PC-3 (cell line): ENCODE measurements at places on chromosomes 12 and 14. TPM values are rescaled to one million over a fixed set of nuclear protein-coding genes. Genes with fewer than 3 reads are reported as not detected.

The PRH1 gene
- 5.7 and 9.5 TPM in 2 replicates for total RNA-seq

- no peak for DNase-seq
Measured at GRCh38 chr12:50635364-50635763, 128.5 kb upstream of the ATF1 start.

- DNase-seq, result no peak
Measured at GRCh38 chr12:97024393-97024792, 117.3 kb downstream of the NEDD1 start.

GRCh38 chr14:72270749-72271148 is 338.5 kb downstream of the RGS6 start:
- no peak for DNase-seq

GRCh38 chr12:103887738-103888137 is 42.5 kb upstream of the HSP90B1 start:
- no peak for DNase-seq

The CLEC9A gene
- total RNA-seq, result not detected in 2 replicates

The IL22 gene
- not detected in 2 replicates for total RNA-seq

GRCh38 chr14:30194741-30195148 is 267.1 kb upstream of the PRKD1 start:
- peak; percentile 7 for DNase-seq

The GLIPR1L1 gene
- total RNA-seq, result not detected in 2 replicates

The IFI27L1 gene
- 7.8 and 16.9 TPM in 2 replicates for total RNA-seq

- DNase-seq, result no peak
Measured at GRCh38 chr12:93954166-93955112, 193.9 kb upstream of the PLXNC1 start.

The APPL2 gene
- 36.2 and 42.2 TPM in 2 replicates for total RNA-seq

The LYZ gene
- not detected in 2 replicates for total RNA-seq

GRCh38 chr14:49992901-49993339 is 100.0 kb downstream of the ARF6 start:
- DNase-seq, result peak; percentile 57

The FANCM gene
- total RNA-seq, result 11.7 and 15.6 TPM in 2 replicates

The SMCO2 gene
- 0.69 and 1.7 TPM in 2 replicates for total RNA-seq

DNA sequence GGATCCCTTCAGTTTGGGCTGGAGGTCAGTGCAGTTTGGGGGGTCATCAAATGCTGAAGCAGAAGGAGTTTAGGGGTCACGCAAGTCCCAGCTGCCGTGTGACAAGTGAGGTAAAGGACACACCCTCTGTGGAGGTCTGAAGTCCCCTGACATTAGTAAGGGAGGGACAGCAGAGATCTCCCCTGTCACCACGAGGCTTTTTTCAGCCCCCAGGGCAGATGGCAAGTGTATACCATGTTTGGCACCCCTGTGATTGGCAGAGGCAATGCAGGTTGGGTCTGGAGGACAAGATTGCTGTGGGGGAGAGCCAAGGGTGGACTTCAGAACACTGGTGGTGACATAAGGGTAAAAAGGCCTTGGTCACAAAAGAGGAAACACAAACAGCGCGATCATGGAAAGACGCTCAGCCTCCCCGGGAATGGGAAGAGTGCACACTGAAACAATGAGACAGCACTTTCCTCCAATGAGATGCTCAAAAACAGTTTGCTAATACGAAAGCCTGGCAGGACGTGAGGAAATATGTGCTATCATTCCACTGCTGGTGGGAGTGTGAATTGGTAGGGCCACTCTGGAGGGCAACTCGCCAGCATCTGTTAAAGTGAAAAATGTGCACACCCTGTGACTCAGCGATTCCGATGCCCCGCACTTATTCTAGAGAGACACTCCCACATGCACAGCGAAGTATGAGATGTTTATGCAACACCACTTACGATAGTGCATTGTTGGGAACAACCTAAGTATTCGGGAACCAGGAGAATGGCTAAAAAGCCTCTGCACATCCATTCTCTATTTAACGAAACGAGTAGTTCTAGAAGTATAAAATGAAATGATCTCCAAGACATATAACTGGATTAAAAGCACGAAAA is 14.4 kb upstream of the CD27 start:
- peak; percentile 94 for DNase-seq

DNA sequence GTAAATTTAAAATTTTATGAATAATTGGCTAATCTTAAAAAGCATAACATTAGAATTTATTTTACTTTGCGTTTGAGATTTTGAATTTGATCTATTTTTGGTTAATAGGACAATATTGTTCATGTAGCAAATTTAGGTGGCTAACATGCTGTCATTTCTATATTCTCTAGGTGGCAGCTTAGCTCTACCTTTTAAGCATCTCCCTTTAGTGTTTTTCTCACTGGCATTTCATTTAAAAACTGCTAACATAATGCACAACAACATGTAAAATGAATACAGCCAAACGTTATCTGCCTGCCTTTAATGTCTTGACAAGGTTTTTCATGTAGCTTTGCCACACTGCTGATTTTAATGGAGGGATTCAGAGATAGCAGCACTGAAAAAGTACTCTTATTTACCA is 272.4 kb upstream of the FBXO33 start:
- DNase-seq, result no peak

DNA sequence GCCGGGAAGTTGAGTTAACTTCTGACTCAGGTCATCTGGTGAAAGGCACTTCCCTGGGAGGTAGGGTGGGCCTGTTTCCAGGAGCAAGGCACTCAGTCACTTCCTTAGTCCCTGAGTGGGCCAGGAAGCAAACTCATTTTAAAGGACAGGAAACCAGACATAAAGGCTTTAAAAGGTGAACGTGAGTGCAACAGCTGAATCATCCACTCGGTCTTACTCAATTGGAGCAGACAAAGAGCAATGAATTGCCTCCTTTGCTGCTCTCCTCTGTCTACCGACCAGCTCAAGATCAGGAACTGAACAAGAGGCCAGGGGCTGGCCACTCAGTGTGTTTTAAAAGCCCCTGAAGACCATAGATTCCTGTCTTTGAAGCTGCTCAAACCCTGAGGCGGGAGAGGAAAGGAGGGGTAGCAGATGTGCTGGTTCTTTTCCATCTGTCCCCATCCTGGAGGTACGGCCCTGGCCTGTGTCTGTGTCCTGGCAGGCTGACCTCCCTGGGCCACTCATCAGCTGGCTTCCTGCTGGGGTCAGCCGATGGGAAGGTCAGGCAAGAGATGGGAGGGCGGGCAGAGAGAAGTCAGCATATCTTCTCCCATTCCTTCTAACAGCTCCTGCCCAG is 148.9 kb downstream of the PPM1H start:
- DNase-seq, result peak; percentile 98

DNA sequence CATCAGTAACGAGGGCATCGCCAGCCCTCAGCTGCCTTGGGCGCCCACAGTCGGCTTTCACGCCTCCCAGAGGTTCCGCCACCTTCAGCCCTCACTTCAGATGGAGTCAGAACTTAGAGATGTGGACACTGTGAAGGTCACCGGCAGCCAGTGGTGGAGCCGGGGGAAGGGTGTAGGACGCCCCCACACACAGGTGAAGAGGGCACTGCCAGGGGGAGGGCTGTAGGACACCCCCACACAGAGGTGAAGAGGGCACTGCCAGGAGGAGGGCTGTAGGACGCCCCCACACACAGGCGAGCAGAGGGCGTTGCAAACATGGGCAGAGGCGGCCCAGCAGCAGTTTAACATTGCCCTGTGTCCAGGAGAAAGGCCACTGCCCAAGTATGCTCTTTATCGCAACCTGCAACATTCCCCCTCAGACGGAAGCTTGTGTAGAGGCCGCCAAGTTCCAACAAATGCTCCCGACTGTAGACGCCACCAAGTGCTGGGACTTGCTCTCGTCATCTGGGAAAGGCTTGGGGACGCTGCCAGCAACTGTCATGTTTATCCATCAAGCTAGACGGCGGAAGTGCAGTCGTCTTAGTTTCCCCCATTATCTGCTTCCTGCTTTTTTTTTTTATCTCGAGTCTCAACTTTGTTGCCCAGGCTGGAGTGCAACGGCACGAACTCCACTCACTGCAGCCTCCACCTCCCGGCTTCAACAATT is 4.9 kb upstream of the ANKLE2 start:
- DNase-seq, result peak; percentile 40

GRCh38 chr12:98355322-98355721 is 160.1 kb upstream of the TMPO start:
- DNase-seq, result peak; percentile 58

DNA sequence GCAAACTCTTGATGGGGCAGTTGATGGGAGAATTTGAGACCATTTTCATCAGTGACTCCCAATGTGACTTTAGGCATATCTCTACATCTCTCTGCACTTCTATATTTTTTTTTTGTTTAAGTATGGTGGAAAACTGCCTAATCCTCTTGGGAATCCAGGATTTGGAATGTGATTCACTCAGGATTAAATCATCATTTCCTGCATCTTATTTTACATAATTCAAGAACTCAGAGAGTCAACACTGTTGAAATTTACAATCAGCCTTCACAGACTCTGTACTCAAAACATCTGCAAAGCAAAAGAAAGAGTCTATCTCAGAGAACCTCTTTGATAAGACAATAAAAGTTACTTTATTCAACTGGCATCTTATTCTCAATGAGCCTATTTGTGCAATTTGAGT is 260.7 kb upstream of the NOS1 start:
- DNase-seq, result peak; percentile 71

- no peak for DNase-seq
Measured at GRCh38 chr14:63972323-63972932, 119.6 kb downstream of the SYNE2 start.

GRCh38 chr14:55518391-55518790 is 61.6 kb upstream of the KTN1 start:
- no peak for DNase-seq

- no peak for DNase-seq
Measured at GRCh38 chr14:51789114-51789513, 71.3 kb upstream of the GNG2 start.

DNA sequence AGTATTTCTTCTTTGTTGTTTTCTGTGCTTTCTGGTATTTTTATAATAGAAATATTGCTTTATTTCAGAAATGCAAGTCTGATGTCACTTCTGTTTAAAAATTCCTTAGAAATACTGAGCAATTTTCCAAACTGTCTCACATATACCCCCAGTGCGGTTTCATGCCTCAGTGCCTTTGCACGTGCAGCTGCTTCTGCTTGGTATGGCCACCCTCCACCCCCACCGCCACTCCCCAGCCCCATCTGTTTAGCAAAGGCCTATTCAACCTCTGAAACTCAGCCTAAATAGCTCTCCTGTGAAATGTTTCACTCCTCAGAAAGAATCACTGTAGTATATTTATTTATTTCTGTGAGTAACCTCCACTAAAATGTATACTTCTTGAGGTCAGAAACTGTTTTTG is 52.3 kb downstream of the PPM1H start:
- DNase-seq, result no peak

The P2RX2 gene
- not detected in 2 replicates for total RNA-seq

- no peak for DNase-seq
Measured at GRCh38 chr12:108757856-108758255, 26.5 kb upstream of the CORO1C start.
